ENCODE measurements at places on chromosomes 3 and 15. TPM values are rescaled to one million over a fixed set of nuclear protein-coding genes. Genes with fewer than 3 reads are reported as not detected.

USP3 gene
- 44.8 TPM for total RNA-seq

FSIP1 gene
- total RNA-seq: 0.49 TPM

IL17RB gene
- 1.1 TPM for total RNA-seq

HTR3E gene
- total RNA-seq: not detected

All from A549 treated with CORT108297 at 1 μM for 4 hours (cell line).